ENCODE measurements at places on chromosomes 5 and 9.
A peak's percentile ranks its signal among the peaks of the same experiment; 100 is the strongest.

GRCh38 chr5:86371061-86371460 is 246.7 kb upstream of the COX7C start:
- H3K27ac ChIP-seq: no peak overlapping the region
- DNase-seq: no peak
- no peaks in the 10 kb centered on the region for H3K27me3 ChIP-seq
- H3K4me1 ChIP-seq: peaks cover 4% of the 10 kb centered on the region
- no peak overlapping the region for H3K4me3 ChIP-seq

- DNase-seq: no peak
- H3K4me3 ChIP-seq: no peak overlapping the region
- no peaks in the 10 kb centered on the region for H3K27me3 ChIP-seq
Measured at GRCh38 chr5:80853413-80853812, 106.8 kb upstream of the RASGRF2 start.

- H3K4me3 ChIP-seq: no peak overlapping the region
- no peak overlapping the region for H3K27ac ChIP-seq
- no peak for DNase-seq
- peaks cover 2% of the 10 kb centered on the region for H3K27me3 ChIP-seq
Measured at GRCh38 chr5:139882316-139882715, 86.7 kb downstream of the PSD2 start.

DNA sequence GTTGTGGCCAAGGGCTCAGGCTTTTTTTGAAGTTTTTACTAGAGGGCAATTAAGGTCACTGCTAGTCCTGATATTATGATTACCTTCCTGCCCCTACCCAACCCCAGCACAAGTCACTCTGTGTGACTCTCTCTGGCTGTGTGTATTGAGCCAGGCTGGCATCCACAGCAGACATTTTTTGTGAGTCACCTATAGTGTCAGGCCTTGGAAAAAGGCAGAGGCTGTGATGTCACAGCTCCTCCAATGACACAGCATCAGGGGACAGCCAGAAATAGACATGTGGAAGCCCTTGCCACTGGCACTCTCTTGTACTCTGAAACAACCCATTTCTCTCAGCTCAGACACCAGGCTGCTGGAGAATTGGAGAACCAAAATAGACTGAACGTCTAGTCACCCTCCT is 145.4 kb downstream of the NMUR2 start:
- peaks cover 100% of the 10 kb centered on the region for H3K27me3 ChIP-seq
- DNase-seq: no peak
- no peak overlapping the region for H3K27ac ChIP-seq
- no peak overlapping the region for H3K4me3 ChIP-seq

- no peak for DNase-seq
- H3K27me3 ChIP-seq: no peaks in the 10 kb centered on the region
- H3K27ac ChIP-seq: no peak overlapping the region
- H3K36me3 ChIP-seq: peaks cover 4% of the 10 kb centered on the region
Measured at GRCh38 chr5:68303038-68303738, 87.6 kb downstream of the PIK3R1 start.

- DNase-seq: no peak
- no peaks in the 10 kb centered on the region for H3K27me3 ChIP-seq
- H3K4me1 ChIP-seq: peaks cover 3% of the 10 kb centered on the region
Measured at GRCh38 chr5:132684922-132685720, 11.3 kb downstream of the IL4 start.

DNA sequence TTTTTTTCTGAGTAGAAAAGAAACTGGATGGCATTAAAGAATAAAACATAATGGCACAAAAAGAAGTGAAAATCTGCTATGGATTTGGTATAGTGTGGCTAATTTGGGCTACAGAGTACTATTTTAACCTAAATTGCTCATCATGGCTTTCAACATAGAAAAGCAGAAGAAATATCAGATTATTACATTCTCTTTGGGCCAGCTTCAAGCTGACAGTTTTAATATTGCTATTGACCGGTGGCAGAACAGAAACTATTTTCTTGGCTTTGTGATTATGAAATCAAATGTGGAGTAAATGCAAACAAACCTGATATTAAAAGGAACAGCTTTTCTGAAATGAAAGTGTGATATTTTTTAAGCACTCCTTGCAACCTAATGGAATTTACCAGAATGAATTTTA is 301.5 kb downstream of the EPB41L4A start:
- no peak overlapping the region for H3K4me3 ChIP-seq
- no peaks in the 10 kb centered on the region for H3K36me3 ChIP-seq
- no peaks in the 10 kb centered on the region for H3K27me3 ChIP-seq
- no peak for DNase-seq

DNA sequence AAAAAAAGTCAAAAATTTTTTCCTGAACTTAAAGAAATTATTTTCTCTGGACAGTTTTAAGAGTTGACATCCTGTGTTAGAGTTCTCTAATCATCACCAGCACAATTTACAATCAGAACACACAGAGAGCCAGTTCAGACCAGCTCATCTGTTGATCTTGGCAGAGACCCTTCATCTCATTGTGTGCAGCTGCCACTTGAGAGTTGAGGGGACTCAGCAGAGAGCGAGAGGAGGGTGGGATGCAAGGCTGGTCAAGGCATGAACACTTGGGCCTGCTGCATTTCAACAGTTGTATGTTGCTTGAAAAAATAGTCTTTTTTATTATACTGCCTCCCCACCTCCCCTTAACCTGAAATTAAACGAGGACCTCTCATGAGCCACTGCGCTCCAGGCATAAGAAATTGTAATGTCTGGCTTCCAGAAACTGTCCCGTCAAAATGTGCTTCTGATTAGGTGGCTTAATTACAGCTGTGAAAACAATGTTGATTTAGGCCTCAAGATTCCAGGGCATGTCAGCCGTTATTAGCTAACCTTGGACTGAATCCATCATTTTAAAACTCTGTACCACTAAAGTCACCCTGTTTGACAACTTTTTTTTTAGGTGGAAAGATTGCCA is 383.6 kb downstream of the CCDC171 start:
- H3K27me3 ChIP-seq: no peaks in the 10 kb centered on the region
- H3K4me1 ChIP-seq: peaks cover 4% of the 10 kb centered on the region
- no peak overlapping the region for H3K4me3 ChIP-seq
- no peaks in the 10 kb centered on the region for H3K36me3 ChIP-seq
- DNase-seq: no peak
- H3K27ac ChIP-seq: no peak overlapping the region

GRCh38 chr5:81579262-81579924 is 171.5 kb downstream of the SSBP2 start:
- H3K36me3 ChIP-seq: peaks cover 4% of the 10 kb centered on the region
- H3K27me3 ChIP-seq: no peaks in the 10 kb centered on the region
- H3K4me3 ChIP-seq: no peak overlapping the region
- H3K4me1 ChIP-seq: 0 out of 2 replicates have a peak, but pooled peaks cover 4% of the 10 kb centered on the region
- no peak for DNase-seq
- H3K27ac ChIP-seq: no peak overlapping the region

GRCh38 chr5:164597293-164597900 is 1092.0 kb downstream of the MAT2B start:
- no peak overlapping the region for H3K27ac ChIP-seq
- H3K27me3 ChIP-seq: no peaks in the 10 kb centered on the region
- peak; percentile 53 for DNase-seq

GRCh38 chr9:113998525-113999255 is 79.4 kb downstream of the AMBP start:
- H3K36me3 ChIP-seq: no peaks in the 10 kb centered on the region
- H3K4me3 ChIP-seq: no peak overlapping the region
- peak overlapping the region; percentile 57 for H3K27ac ChIP-seq
- peak; percentile 36 for DNase-seq
- no peaks in the 10 kb centered on the region for H3K4me1 ChIP-seq

DNA sequence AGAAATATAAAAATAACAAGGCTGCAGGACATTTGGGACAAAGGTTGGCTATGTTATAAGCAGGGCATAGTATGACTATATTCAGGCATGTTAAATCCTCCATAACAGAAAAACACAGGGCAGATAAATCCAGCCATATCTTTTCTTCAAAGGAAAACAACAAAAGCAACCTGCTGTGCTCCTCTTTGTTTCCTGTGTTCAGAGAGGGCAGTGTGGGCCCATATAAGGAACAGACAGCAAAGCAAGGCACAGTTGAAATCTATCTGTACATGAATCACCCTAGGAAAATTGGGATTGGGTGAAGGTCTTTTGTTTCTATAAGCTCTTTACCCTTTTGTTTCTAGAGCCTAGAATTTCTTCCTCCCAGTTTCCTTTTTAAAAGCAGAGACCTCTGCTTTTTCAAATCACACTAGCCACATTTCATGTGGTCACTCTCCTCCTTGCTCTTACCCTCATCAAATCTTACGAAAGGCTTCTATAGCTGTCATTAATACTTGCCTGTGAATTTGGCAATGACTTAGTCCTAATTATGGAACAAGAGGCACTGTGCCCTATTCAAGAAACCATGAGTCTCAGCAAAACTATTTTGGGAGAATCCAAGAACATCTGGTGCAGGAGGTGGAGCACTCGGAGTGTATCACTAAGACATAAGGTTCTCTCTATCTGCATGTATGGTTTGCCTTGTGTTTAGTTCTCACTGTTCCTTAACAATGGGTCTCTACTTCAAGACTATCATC is 1.8 kb downstream of the GZMA start:
- DNase-seq: no peak
- H3K27ac ChIP-seq: no peak overlapping the region
- H3K27me3 ChIP-seq: no peaks in the 10 kb centered on the region
- peaks cover 4% of the 10 kb centered on the region for H3K4me1 ChIP-seq

- no peak for DNase-seq
- H3K27ac ChIP-seq: peak overlapping the region; percentile 96
- peak overlapping the region; percentile 65 for H3K4me3 ChIP-seq
- H3K4me1 ChIP-seq: peaks cover 47% of the 10 kb centered on the region
Measured at GRCh38 chr5:139708434-139708861, 60.3 kb downstream of the CXXC5 start.

- no peaks in the 10 kb centered on the region for H3K36me3 ChIP-seq
- DNase-seq: no peak
- H3K4me3 ChIP-seq: no peak overlapping the region
- H3K27ac ChIP-seq: no peak overlapping the region
- H3K4me1 ChIP-seq: no peaks in the 10 kb centered on the region
Measured at GRCh38 chr5:102421647-102422046, 77.2 kb downstream of the SLCO6A1 start.

GRCh38 chr5:756171-756570 is 28.4 kb downstream of the ZDHHC11B start:
- no peaks in the 10 kb centered on the region for H3K4me1 ChIP-seq
- DNase-seq: no peak
- no peaks in the 10 kb centered on the region for H3K36me3 ChIP-seq
- H3K4me3 ChIP-seq: no peak overlapping the region
- no peak overlapping the region for H3K27ac ChIP-seq
- no peaks in the 10 kb centered on the region for H3K27me3 ChIP-seq

DNA sequence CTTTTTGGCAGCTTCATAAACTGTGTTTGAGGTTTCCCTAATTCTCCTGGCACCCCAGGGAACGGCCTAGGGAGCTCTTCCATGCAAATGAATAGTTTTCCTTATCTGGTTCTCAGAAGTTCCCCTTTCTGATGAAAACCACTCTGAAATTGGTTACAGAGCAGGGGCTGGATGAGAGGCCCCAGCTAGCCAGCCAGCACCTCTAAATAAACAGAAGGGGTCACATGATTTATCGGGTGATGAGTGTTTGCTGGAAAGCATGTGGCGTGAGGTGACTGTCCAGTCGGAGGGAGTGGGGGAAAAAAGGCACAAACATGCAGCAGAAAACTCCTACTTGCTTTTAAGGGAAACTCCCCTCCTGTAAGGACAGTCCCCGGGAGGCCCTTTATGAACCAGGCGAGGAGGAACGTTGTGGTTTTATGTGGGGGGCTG is 261.2 kb upstream of the ANKRD55 start:
- H3K27me3 ChIP-seq: 0 out of 2 replicates have a peak, but pooled peaks cover 4% of the 10 kb centered on the region
- H3K4me1 ChIP-seq: peaks cover 24% of the 10 kb centered on the region
- no peak for DNase-seq
- H3K27ac ChIP-seq: no peak overlapping the region
- H3K36me3 ChIP-seq: no peaks in the 10 kb centered on the region

- H3K27me3 ChIP-seq: no peaks in the 10 kb centered on the region
- DNase-seq: peak; percentile 23
- no peaks in the 10 kb centered on the region for H3K36me3 ChIP-seq
- no peak overlapping the region for H3K27ac ChIP-seq
Measured at GRCh38 chr5:82597437-82597836, 319.3 kb upstream of the RPS23 start.

DNA sequence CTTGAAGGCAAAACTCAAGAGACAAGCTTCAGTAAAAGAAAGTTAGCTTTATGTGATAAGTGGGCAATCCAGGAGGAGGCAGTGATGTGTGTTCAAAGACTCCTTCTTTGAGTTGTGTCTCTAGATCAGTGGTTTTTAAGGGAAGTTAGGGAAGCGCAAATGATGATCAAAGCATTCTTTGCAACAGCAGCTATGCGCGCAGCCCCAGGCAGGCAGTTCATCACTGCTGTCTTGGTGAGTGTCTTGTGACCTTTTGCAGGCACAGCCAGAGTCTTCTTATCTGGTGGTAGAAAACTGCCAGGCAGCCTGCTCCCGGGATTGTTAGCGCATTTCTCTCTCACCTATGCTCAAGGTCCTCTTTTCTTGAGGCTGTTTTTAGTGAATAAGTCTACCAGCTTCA is 40.3 kb upstream of the CLK4 start:
- no peak overlapping the region for H3K27ac ChIP-seq
- H3K4me1 ChIP-seq: no peaks in the 10 kb centered on the region
- no peak for DNase-seq
- H3K27me3 ChIP-seq: peaks cover 2% of the 10 kb centered on the region
- no peak overlapping the region for H3K4me3 ChIP-seq

- no peaks in the 10 kb centered on the region for H3K36me3 ChIP-seq
- no peak overlapping the region for H3K27ac ChIP-seq
Measured at GRCh38 chr5:92369587-92369986, 986.5 kb upstream of the ARRDC3 start.

DNA sequence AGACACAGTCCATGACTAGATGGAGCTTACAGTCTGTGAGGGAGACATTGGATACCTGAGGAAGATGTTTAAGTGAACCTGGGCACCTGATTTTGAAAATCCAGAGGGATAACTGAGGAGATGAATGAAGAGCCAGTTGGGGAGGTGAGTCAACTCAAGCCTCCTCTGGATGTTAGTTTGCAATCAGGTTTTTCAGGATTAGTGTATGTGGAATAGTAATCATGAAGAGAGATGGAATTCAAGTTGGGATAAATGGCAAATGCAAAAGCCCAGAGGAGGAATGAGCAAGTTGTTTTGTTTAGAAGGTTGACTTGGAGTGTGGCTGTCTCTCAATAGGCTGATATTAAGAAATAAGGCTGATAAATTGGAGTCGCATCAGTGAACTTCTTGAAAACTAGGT is 28.9 kb downstream of the PRDM6 start:
- no peak overlapping the region for H3K27ac ChIP-seq
- H3K4me1 ChIP-seq: peaks cover 34% of the 10 kb centered on the region
- DNase-seq: no peak
- H3K27me3 ChIP-seq: peaks cover 14% of the 10 kb centered on the region
- H3K36me3 ChIP-seq: no peaks in the 10 kb centered on the region
- no peak overlapping the region for H3K4me3 ChIP-seq

- no peak for DNase-seq
Measured at GRCh38 chr9:109497226-109498153, 617 bp downstream of the PTPN3 start.

DNA sequence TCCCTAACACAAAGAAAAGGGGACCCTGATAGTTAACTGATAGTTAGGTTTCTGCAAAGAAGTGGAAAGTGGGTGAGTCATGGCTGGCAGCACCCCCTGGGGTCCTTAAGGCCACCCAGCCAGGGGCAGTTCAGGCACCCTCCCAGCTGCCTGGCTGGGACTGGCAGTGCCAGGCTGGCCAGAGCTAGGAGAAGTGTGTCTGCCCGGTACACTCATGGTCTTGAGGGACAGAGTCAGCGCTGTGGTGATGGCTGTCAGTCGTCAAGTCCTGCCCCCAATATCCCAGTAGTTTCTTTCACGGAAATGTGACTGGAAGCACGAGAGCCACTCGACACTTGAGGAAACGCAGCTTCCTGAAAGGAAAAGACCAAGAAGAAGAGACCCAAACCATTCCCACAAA is 22.3 kb upstream of the CNOT6 start:
- no peak overlapping the region for H3K4me3 ChIP-seq
- no peak for DNase-seq

Measured in WTC11 (cell line).